ENCODE measurements at places on chromosomes 1 and 21.
A peak's percentile ranks its signal among the peaks of the same experiment; 100 is the strongest.

DNA sequence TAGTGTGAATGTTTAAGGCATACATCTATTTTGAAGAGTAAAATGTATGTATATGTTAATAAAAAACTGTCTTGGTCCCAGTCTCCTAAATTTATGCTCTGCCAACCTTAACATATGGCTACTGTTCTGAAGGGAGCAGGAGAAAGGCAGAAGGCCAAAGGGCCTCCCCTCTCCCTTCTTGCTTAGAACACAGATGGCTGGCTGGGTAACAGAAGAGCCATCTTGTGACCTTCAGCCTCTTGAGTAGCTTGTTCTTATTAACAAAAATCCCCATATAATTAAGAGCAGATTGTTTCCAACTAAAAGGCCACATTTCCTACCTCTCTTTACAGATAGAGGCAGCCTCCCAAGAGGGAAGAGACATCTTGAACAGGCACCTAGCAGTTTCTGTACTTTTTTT, 36.1 kb downstream of the EPB41 start:
- no peak for DNase-seq

DNA sequence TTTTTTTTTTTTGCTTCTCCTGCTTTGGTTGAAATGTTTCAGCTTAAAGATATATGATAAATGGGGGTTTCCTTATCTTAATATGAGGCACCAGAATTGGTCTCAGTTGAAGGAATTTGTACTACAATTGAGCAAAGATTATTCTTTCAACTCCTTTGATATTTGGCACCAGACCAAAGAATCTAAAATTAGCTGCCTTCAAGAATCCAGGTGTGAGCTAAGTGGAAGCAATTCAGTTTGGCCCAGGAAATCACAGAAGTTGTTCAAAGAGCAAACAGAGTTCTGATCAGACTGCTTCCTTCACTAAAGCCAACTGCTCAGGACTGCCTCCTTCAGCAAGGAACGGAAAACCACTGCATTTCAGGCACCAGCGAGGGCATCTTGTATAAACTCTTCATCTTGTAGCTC, 68.3 kb upstream of the BCAR3 start:
- DNase-seq: no peak

GRCh38 chr1:48222501-48223242, at the start of gene SLC5A9:
SLC5A9 (plus strand) TSS chr1:48222716; CDS start chr1:48222737, 21 bp downstream.
- DNase-seq: no peak

DNA sequence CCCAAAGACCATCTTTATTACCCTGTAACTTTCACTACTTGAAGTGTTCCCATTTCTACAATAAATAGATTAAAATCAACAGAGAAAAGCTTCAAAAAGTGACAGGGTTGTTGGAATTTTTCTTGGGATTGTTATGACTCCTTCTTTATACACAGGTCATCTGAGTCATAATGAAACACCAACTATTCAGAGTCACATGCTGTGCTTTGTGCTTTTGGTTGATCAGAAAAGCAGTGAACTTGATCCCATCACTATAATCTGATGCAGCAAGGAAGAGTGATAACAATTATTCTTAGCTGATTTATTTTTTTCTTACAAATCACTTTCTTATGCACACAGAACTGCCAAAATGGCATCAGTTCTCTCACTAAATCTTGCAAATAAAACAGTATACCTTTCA, 422.9 kb downstream of the PTBP2 start:
- DNase-seq: no peak

- no peak for DNase-seq
Observed at GRCh38 chr1:217812175-217812574, 181.0 kb downstream of the SPATA17 start.

DNA sequence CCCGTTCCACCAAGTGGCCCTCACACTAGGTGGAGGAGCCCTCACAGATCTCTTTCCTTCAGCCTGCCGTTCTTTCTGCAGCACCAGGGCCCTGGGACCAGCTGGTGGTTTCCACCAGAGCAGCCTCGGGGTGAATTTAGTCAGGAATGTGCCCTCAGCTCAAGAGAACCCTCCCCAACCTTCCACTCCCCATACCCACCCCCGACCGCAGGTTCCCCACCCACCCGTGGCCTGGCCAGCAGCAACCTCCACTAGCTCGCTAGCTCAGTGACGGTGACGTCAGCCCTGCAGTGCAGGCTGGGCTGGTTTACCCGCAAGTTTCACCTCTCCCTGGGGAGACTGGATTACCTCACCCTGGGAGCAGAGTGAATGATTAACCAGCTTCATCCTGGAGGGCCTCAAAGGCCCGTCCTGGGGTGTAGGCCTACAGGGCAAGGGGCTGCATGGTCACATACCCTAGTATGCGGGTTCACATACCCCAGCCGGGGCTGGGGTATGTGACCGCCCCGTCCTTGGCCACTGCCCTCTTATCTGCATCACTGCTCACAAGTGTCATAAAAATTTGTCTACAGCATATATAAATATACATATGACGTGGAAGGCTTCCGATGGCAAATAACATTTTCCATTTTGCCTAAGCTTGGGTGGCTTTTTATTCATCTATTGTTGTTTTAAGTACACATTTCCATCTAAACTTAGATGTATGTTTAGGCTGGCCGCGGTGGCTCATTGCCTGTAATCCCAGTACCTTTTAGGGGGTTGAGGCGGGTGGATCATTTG, 24.5 kb downstream of the ELF3 start:
- DNase-seq: peak; percentile 91

GRCh38 chr1:183778568-183779433, 26.1 kb upstream of the RGL1 start:
- no peak for DNase-seq

All from renal pelvis (tissue), 12 donors.